Activated CD4-positive, CD25-positive, alpha-beta regulatory T cell treated with anti-CD3 and anti-CD28 coated beads, Interleukin-2, amount 50 U/mL, for 24 hours (primary cell): ENCODE measurements at places on chromosomes 11 and 22.

GRCh38 chr11:15278128-15278527, 163.4 kb downstream of the INSC start:
- no peak for ATAC-seq

DNA sequence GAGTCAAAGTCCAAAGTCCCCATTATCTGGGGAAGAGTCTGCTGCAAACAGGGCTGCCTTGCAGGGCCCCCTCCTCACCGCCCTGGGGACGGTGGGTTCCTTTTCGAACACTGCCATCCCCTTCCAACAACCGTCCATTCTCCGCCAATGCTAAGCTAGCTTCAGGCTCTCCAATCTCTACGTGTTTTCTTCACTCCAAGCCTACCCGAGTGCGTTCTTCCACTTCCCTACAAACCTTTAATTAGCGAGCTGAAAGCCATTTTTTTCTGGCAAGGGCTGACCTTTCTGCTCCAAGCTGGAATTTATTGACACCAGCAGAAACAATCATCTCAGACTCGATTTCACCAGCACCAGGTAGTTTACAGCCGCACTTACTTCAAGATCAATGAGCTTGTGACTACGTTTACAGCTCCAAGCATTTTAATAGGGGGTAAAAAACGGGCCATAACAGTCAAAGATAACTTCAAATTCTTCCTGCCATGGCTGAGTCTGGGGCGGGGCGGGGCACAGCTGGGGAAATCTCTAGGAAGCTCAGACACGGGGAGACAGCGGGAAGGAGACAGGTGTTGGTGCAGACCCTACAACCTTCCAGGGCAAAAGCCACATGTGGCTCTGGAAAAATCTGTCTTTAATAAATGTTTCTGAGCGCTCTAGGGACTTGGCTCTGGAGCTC, 82.2 kb downstream of the PHF21B start:
- no peak for ATAC-seq

DNA sequence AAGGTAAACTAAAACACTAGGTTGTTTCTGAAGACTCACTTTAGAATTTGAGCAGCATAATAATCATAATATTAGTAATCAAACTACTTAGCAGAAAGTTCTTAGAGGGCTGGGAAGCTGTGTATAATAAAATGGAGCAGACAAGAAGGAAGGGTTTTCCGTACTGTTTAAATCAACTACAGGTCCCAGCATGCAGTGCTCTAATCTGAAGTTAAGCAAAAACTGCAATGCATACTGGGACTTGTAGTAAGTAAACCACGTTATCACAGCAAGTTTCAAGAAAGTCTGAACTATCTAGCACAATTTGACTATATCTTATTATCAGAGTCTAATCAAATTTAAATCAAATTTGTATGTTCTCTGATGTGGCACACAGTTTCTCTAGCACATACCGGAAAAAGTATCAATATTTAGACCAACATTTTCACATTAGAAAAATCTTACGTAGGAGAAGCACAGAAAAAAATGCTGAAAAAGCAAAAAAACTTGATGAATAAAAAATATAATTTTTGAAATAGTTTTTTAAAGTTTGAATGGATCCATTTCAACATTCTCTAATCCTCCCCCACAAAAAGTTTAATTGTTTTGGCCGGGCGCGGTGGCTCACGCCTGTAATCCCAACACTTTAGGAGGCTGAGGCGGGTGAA, 8.2 kb downstream of the PHF21A start:
- ATAC-seq = peak; percentile 99

- ATAC-seq = no peak
Observed at GRCh38 chr11:1087961-1088926, 13.6 kb downstream of the MUC2 start.

- no peak for ATAC-seq
Observed at GRCh38 chr22:17606496-17606895, 22.1 kb downstream of the ATP6V1E1 start.

GRCh38 chr11:19055905-19056304, 4.6 kb downstream of the MRGPRX2 start:
- no peak for ATAC-seq

DNA sequence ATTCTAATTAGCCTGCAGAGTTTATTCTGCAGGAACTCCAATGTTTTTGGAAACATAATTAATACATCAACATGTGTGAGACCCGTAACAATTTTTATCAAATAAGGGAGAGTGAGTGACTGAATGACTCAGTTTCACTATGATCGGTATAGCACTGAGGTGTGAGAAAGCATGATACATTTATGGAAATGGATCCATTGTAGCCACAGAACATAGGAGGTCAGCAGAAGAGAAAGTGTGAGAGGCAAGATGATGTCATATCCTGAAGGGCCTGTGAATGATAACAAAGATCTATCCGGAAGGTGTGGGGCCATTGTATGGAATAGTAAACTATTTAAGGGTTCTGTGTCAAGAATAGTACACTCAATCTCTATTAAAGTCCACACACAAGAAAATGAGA, 1406.1 kb upstream of the TENM4 start:
- ATAC-seq = peak; percentile 55

- no peak for ATAC-seq
Observed at GRCh38 chr22:43535741-43536140, 123.9 kb downstream of the MPPED1 start.

DNA sequence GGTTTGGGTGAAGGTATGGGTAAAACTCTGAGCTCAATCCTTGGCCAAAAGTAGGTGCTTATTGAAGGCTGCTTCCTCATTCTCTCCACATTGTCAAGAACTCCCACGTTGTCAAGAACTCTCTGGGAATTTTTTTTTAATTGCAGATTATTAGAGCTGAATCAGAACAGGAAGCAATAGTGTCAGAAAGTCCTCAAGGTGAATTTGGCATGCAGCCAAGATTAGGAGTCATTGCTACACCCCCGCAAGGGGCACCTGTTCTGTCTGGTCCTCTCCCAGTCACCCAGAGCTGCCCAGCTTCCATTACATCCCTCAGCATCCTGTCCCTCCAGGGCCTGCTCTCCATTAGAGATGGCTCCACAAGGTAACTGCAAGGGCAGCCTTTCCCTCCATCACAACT, 996.5 kb downstream of the OPCML start:
- ATAC-seq = no peak

GRCh38 chr11:22359295-22359694, 21.1 kb downstream of the SLC17A6 start:
- ATAC-seq = no peak

- ATAC-seq = no peak
Observed at GRCh38 chr11:44748606-44749005, 21.8 kb downstream of the TSPAN18 start.

DNA sequence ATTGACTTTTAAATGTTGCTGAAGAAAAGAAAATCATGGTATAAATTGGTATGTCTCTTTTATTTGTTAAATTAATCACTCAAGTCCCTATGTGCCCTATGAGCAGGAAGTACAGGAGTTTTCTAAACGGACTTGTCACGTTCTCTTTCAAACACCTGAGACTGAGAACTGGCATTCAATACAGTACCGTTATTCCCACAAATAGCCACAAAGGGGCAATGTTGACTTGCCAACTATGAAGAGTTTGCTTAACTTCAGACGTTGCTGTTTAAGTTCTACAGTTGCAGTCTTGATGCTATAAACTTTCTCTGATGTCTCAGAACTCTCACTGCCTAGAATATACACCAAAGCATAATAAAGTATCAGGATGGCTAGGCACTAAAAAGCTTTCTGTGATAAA, 7.6 kb downstream of the OR56A1 start:
- no peak for ATAC-seq

- ATAC-seq = no peak
Observed at GRCh38 chr11:69647390-69647748, 6.4 kb downstream of the CCND1 start.

DNA sequence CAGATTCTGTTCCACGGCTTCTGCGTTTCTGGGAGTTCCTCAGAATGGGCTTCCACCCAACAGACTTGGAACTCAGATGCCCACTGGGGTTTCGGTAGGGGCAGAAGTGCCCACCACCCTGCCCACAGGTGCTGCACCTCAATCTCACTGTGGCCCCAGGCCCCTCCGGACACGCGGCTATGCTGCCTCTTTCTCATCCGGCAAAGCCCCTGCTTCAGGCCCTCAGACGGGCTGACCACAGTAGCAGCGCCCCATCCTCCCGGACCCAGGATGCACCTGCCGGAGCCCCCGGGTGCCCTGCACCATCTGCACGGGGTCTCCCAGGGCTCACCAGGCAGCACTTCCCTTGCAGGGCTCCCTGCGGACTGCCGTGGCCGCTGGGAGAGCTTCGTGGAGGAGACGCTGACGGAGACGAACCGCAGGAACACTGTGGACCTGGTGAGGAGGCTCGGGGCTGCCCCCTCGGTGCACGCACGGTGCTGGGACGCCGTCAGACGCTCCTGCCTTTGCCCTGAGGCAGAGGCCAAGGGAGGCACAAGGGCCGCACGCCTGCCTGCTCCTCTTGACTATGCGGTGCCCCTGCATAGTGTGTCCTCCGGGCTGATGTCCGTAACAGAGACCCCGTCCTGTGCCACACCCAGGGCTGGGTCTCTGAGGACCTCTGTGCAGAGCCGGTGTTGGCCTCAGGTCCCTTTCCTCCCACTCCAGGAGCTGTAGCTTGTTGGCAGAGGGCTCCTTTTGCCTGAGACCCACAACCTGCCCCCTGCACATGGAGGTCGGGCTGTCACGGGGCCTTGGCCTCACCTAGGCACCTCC, 38.6 kb downstream of the SBF1 start:
- no peak for ATAC-seq

GRCh38 chr11:6251120-6251733, 8.4 kb upstream of the CCKBR start:
- ATAC-seq = peak; percentile 53

GRCh38 chr11:73029403-73029802, 112.7 kb downstream of the FCHSD2 start:
- no peak for ATAC-seq

GRCh38 chr11:58926695-58927094, 12.6 kb upstream of the GLYATL1 start:
- no peak for ATAC-seq

DNA sequence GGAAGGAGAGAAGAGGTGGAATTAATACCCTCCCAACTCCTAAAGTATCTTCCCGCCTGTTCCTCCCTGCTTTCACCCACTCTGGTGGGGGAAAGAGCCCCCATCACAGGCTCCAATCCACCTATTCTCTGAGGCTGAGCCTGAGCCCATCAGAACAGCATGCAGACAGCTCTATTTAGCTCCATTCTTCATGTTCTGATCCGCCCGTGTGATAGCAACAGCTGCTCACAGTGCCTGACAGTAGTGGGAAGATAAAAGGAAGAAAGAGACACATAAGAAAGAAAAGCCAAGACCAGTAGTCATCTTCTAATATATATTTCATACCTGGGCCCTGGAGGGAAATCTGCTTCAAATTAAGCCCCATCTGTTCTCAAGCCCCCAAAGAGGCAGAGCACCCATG, 80.3 kb upstream of the AKIP1 start:
- no peak for ATAC-seq

GRCh38 chr11:131710511-131710910, 340.1 kb downstream of the NTM start:
- no peak for ATAC-seq

DNA sequence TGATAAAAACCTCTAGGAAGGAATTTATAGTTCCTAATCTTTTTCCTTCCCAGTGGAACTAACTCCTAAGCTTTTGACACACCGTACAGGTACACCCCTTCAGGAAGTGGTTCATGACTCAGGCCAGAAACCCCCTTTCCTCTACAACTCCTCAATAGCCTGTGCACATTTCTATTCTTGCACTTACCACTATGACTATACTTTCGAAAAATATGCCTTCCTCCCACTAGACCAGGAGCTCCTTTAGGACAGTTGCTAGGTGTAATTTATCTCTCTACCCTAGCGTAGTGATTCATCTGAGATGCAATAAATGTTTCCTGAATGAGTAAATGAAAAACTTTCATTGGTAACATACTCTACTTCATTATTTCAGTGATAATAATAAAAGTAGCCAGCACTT, 14.5 kb downstream of the MAP6 start:
- ATAC-seq = peak; percentile 91

GRCh38 chr11:12671370-12671769, 2.9 kb upstream of the TEAD1 start:
- ATAC-seq = no peak

DNA sequence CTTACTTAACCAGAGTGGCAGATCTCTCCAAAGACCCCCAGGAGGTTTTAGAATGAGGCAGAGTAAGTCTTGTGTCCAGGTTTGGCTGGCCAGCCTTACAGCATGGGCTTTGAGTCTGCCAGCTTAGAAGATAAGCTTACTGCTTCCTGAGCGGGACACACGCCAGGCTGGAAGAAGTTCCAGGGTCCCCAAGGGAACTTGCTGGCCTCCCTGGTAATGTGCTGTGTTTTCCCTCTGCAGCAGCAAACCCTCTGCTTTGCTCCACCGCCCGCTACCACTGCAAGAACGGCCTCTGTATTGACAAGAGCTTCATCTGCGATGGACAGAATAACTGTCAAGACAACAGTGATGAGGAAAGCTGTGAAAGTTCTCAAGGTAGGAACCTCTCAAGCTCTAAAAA, 154.2 kb downstream of the LDLRAD3 start:
- ATAC-seq = no peak

GRCh38 chr22:36085476-36086169, 57.0 kb upstream of the RBFOX2 start:
- ATAC-seq = no peak

DNA sequence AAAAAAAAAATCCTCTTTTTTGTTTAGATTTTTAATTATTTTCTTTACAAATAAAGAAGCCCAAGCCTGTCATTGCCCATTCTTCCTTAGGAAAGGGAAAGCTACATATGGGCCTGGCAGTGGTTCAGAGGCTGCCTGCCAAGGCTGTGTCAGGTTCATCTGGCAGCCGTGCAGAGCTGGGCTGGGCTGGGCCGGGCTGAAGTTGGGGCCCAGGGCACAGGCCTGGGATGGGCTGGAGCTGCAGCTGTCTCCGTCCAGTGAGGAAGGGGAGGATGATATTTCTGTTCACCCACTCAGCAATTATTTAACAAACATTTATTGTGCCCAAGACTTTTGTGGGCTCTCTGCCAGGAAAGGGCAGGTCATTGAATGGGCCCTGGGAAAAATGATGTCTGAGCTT, 4.6 kb downstream of the PRR5L start:
- ATAC-seq = no peak

- ATAC-seq = no peak
Observed at GRCh38 chr11:375065-376025, 6.0 kb downstream of the B4GALNT4 start.

- peak; percentile 73 for ATAC-seq
Observed at GRCh38 chr11:78417888-78418583, 416 bp upstream of the GAB2 start.

GRCh38 chr11:40219401-40219800, 1240.1 kb downstream of the LRRC4C start:
- no peak for ATAC-seq

GRCh38 chr22:50247748-50248147, 2.9 kb upstream of the TUBGCP6 start:
- no peak for ATAC-seq

GRCh38 chr11:34601085-34601444, 19.8 kb upstream of the EHF start:
- ATAC-seq = no peak

DNA sequence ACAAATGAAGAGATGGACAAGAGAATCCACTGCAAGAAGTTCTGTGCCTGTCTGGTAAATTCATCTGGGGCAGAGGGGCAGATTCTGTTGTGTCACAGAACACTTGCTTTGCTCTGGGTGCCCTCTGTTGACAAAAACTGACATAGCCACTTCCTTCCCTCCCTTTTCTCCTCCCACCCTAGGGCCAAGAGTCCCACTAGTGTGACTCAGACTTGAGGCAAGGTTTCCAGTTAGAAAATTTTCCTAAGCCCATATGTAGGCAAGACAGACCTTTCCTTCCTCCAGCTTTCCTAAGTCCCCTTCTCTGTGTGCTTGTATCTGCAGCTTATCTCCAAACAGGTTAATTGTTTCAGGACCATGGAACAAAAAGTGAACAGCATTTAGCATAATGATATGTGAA, 106.8 kb downstream of the RBFOX2 start:
- ATAC-seq = peak; percentile 56

GRCh38 chr11:121391914-121392313, 60.2 kb upstream of the SORL1 start:
- ATAC-seq = no peak
